ENCODE measurements at places on chromosomes 3 and 15. TPM values are rescaled to one million over a fixed set of nuclear protein-coding genes. Genes with fewer than 3 reads are reported as not detected.

The CNTN4 gene
- total RNA-seq = 0.79 TPM

The FBXL22 gene
- 0.79 TPM for total RNA-seq

The GPR149 gene
- not detected for total RNA-seq

The RASA2 gene
- 37.3 TPM for total RNA-seq

The PIF1 gene
- 33.3 TPM for total RNA-seq

The IL17RE gene
- 5.5 TPM for total RNA-seq

The LRRC2 gene
- not detected for total RNA-seq

The DUOX1 gene
- total RNA-seq = 0.34 TPM

The LYZL4 gene
- total RNA-seq = not detected

- no peaks in the 10 kb centered on the region for H3K36me3 ChIP-seq
- no peak overlapping the region for H3K27ac ChIP-seq
- H3K4me1 ChIP-seq = peaks cover 45% of the 10 kb centered on the region
- no peak for DNase-seq
- H3K4me3 ChIP-seq = no peak overlapping the region
- no peaks in the 10 kb centered on the region for H3K27me3 ChIP-seq
These were observed 44.8 kb downstream of the FILIP1L start for GRCh38 chr3:100069472-100069871.

DNA sequence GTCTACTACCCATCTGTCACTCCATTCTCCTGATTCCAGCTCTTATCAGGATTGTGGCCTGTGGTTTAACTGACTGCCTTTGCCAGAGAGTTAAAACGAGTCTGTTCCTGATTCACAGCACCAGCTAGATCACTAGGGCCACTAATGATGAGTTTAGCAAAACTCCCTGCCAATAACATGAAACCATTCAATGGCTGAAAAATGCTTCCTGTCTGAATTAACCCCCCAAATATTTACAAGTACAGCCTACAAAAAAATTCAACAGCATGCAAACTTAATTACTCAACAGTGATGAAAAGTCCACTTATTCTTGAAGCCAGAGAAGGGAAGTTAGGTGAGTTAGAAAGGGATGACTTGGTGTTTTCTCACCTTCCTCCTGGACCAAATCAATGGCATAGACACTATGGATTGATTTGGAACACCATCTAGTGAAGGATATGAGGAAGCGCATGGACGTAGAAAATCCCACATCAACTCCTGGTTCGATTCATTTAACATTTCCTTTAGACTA lies 141.4 kb downstream of the TGFBR2 start:
- no peak overlapping the region for H3K27ac ChIP-seq
- no peaks in the 10 kb centered on the region for H3K27me3 ChIP-seq

DNA sequence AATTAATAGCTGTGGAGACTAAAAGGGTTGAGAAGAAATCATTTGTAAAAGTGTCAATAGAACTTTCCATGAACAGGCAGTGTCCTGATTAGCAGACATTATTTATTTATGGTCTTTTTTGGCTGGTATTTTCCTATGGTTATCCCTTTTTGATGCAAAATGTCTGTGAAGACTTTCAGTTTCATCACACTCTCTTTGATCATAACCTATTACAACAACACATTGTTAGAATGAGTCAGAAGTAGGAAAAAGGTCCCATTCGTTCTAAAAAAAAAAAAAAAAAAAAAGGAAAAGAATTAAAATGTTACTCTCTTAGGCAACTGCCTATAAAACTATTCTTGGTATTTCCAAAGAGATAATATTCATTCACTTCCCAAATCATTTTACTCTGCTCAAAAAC lies 62.1 kb downstream of the SLC49A4 start:
- H3K27me3 ChIP-seq = no peaks in the 10 kb centered on the region
- H3K27ac ChIP-seq = no peak overlapping the region
- DNase-seq = no peak
- H3K4me3 ChIP-seq = no peak overlapping the region

- H3K4me1 ChIP-seq = peaks cover 92% of the 10 kb centered on the region
- DNase-seq = peak; percentile 46
- H3K36me3 ChIP-seq = peaks cover 4% of the 10 kb centered on the region
These were observed 163.3 kb downstream of the AKAP13 start for GRCh38 chr15:85543741-85544155.

GRCh38 chr15:72940229-72940622 lies 112.0 kb upstream of the NEO1 start:
- no peaks in the 10 kb centered on the region for H3K36me3 ChIP-seq
- no peak for DNase-seq
- H3K4me1 ChIP-seq = no peaks in the 10 kb centered on the region
- H3K4me3 ChIP-seq = no peak overlapping the region

- H3K27me3 ChIP-seq = peaks cover 13% of the 10 kb centered on the region
- peak overlapping the region; percentile 87 for H3K4me3 ChIP-seq
- peak; percentile 43 for DNase-seq
- peak overlapping the region; percentile 97 for H3K27ac ChIP-seq
- H3K4me1 ChIP-seq = peaks cover 23% of the 10 kb centered on the region
These were observed 57.1 kb upstream of the POU1F1 start for GRCh38 chr3:87333393-87333892.

DNA sequence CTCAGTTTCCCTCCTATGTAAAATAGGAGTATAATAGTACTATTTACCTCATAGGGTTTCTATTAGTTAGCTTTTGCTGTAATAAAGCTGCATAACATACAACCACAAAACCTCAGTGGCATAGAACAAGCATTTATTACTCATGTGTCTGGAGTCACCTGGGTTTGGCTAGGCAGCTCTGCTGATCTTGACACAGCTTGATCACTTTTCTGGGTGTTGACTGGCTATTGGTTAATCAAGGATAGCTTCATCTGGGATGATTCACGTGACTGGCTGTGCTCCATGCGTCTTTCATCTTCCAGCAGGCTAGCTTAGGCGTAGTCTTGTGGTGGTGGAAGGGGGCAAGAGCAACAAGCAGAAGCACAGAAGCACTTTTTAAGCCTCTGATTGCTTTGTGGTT lies 112.6 kb downstream of the SQOR start:
- H3K27ac ChIP-seq = no peak overlapping the region
- no peaks in the 10 kb centered on the region for H3K36me3 ChIP-seq
- no peak overlapping the region for H3K4me3 ChIP-seq
- DNase-seq = no peak
- peaks cover 25% of the 10 kb centered on the region for H3K27me3 ChIP-seq
- H3K4me1 ChIP-seq = no peaks in the 10 kb centered on the region

DNA sequence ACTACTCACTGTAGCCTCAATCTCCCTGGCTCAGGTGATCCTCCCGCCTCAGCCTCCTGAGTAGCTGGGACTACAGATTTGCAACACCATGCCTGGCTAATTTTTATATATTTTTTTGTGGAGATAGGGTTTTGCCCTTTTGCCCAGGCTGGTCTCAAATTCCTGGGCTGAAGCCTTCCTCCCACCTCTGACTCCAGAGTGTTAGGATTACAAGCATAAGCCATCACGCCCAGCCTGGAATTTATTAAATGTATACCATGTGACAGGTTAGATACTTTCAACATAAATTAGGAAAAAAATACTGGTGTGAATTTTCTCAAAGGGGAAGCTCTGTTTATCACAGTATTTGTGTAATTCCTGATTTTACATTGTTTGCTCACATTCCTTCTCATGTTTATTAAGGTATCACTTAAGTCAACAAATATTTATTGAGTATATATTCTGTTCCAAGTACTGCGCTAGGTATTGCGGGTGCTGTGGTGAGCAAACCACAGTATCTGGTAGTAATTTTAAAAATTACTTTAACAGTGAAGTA lies 24.8 kb downstream of the PPP4R2 start:
- H3K36me3 ChIP-seq = peaks cover 15% of the 10 kb centered on the region
- no peak for DNase-seq
- no peaks in the 10 kb centered on the region for H3K27me3 ChIP-seq
- peaks cover 59% of the 10 kb centered on the region for H3K4me1 ChIP-seq

GRCh38 chr3:66898155-66898554 lies 100.0 kb upstream of the KBTBD8 start:
- H3K27me3 ChIP-seq = no peaks in the 10 kb centered on the region
- no peaks in the 10 kb centered on the region for H3K4me1 ChIP-seq
- H3K4me3 ChIP-seq = no peak overlapping the region
- peaks cover 16% of the 10 kb centered on the region for H3K36me3 ChIP-seq

- no peaks in the 10 kb centered on the region for H3K36me3 ChIP-seq
- peak overlapping the region; percentile 68 for H3K27ac ChIP-seq
- H3K4me3 ChIP-seq = peak overlapping the region; percentile 6
- no peak for DNase-seq
These were observed 151.5 kb downstream of the LRRK1 start for GRCh38 chr15:101070502-101071273.

GRCh38 chr3:125322166-125322565 lies 53.0 kb downstream of the ZNF148 start:
- no peaks in the 10 kb centered on the region for H3K27me3 ChIP-seq
- H3K4me1 ChIP-seq = peaks cover 8% of the 10 kb centered on the region
- no peak overlapping the region for H3K27ac ChIP-seq
- no peak for DNase-seq

DNA sequence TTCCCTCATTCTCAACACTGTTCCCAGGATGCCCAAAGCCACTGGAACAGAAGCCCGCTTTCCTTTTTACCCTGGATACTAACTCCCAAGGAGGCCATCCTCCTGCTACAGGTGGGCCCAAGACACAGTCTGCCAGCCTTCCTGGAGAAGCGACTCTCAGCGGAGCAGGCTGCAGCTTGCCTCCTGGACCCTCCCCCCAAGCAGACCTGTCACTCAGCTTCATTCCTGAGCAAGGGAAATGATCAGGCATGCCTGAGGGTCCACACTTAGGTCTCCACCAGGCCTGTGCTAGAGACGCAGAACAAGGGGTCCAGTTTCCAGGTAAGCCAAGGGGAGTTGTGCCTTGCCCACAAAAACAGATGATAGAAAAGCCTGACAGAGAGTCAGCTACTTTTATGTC lies 62.8 kb downstream of the SLCO2A1 start:
- no peak overlapping the region for H3K27ac ChIP-seq
- no peak overlapping the region for H3K4me3 ChIP-seq
- H3K36me3 ChIP-seq = peaks cover under 1% of the 10 kb centered on the region
- no peaks in the 10 kb centered on the region for H3K27me3 ChIP-seq
- no peak for DNase-seq

- peaks cover 6% of the 10 kb centered on the region for H3K36me3 ChIP-seq
- no peaks in the 10 kb centered on the region for H3K27me3 ChIP-seq
- H3K4me1 ChIP-seq = peaks cover 7% of the 10 kb centered on the region
- no peak overlapping the region for H3K4me3 ChIP-seq
- peak overlapping the region; percentile 80 for H3K27ac ChIP-seq
These were observed 2.7 kb upstream of the PLCL2 start for GRCh38 chr3:16881896-16882630.

DNA sequence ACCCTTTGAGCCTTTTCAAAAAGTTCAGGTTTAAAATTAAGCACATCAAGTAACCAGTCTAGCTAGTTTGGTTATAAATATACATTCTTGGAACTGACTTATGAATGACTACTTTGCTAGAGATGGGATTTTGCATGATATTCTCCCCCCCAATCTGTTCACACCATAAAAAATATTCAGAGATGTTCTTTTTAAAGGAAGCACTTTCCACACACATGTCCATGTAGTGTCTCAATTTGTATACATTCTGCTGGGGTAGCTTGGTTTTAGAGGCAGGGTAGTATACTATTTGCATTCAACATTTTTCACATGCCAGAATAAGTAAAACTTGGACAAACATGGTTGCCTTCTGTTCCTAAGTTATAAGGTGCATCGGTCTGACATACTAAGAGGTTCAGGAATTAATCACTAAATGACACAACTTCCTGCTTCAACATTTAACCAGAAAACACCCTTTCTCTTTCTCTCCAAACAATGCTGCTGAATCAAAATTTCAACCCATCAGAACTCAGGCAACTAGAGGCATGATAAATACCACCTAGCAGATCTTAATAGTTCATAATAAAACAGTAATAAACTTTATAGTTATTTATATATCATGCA lies 57.0 kb downstream of the SUMF1 start:
- H3K4me3 ChIP-seq = peak overlapping the region; percentile 76
- H3K27me3 ChIP-seq = no peaks in the 10 kb centered on the region
- peaks cover 56% of the 10 kb centered on the region for H3K4me1 ChIP-seq
- H3K36me3 ChIP-seq = peaks cover 7% of the 10 kb centered on the region
- peak overlapping the region; percentile 99 for H3K27ac ChIP-seq

- peaks cover 29% of the 10 kb centered on the region for H3K27me3 ChIP-seq
- H3K4me1 ChIP-seq = no peaks in the 10 kb centered on the region
- H3K4me3 ChIP-seq = no peak overlapping the region
- no peak overlapping the region for H3K27ac ChIP-seq
These were observed 95.8 kb downstream of the P3H2 start for GRCh38 chr3:190024912-190025311.

DNA sequence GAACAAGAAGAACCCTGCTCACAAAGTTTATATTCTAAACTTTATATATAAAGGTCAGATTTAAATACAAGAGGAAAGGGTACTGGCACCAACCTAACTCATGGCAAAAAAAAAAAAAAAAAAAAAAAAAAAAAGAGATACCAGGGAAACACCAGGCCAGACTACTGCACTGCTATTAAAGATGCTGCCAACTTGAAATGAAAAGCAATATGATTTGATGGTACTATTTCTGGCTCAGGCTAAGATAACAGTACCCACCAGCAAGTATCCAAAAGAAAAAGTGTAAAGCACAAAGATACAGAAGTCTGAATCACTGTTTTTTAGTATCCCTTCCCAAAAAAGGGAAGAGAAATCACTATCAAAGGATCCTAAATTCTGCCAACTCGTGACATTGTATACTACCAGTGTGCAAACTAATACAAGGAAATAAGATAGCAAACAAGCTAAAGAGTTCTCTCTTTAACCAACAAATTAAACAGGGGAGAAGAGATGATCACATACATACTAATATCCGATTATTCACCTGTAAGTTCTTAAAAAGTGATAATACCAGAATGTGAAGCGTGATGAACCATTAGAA lies 28.4 kb downstream of the PEAK1 start:
- no peak overlapping the region for H3K4me3 ChIP-seq
- no peak overlapping the region for H3K27ac ChIP-seq
- peaks cover 9% of the 10 kb centered on the region for H3K36me3 ChIP-seq
- DNase-seq = no peak

GRCh38 chr3:171932153-171932611 lies 89.0 kb downstream of the TMEM212 start:
- no peak overlapping the region for H3K27ac ChIP-seq
- no peaks in the 10 kb centered on the region for H3K4me1 ChIP-seq
- peaks cover 20% of the 10 kb centered on the region for H3K27me3 ChIP-seq
- DNase-seq = no peak
- H3K36me3 ChIP-seq = no peaks in the 10 kb centered on the region
- H3K4me3 ChIP-seq = no peak overlapping the region

DNA sequence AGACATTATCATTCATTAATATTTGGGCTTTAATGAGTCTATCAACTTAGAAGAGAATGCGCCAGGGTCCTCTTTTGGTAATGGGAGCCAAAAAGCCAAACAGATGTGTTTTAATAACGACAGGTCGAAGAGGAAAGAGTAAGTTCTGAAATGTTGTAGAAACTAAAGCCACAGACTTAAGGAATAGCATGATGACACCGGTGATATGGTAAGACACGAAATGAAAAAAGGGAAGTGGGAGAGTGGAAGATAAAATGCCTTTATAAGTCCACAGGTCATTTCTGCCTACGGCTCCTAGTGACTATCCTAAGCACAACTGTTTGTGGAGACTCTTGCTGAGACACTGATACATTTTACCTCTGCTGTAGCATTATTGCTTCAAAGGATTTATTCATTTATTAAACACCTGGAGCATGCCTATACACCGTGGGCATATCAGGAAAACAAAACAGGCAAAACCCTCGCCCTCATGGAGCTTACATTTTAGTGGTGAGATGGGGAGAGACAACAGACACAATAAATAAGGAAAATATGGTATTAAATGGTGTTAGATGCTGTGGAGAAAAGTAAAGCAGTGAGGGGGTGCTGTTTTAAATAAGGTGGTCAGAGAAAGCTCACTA lies 11.7 kb upstream of the CD47 start:
- H3K36me3 ChIP-seq = no peaks in the 10 kb centered on the region
- peaks cover 52% of the 10 kb centered on the region for H3K4me1 ChIP-seq
- no peak for DNase-seq
